ENCODE measurements at places on chromosomes 7 and 10. TPM values are rescaled to one million over a fixed set of nuclear protein-coding genes. Genes with fewer than 3 reads are reported as not detected.

The GATAD1 gene
- 13.0 TPM for total RNA-seq

The HMX2 gene
- not detected for total RNA-seq

The GDF2 gene
- not detected for total RNA-seq

The FASTK gene
- 102 TPM for total RNA-seq

DNA sequence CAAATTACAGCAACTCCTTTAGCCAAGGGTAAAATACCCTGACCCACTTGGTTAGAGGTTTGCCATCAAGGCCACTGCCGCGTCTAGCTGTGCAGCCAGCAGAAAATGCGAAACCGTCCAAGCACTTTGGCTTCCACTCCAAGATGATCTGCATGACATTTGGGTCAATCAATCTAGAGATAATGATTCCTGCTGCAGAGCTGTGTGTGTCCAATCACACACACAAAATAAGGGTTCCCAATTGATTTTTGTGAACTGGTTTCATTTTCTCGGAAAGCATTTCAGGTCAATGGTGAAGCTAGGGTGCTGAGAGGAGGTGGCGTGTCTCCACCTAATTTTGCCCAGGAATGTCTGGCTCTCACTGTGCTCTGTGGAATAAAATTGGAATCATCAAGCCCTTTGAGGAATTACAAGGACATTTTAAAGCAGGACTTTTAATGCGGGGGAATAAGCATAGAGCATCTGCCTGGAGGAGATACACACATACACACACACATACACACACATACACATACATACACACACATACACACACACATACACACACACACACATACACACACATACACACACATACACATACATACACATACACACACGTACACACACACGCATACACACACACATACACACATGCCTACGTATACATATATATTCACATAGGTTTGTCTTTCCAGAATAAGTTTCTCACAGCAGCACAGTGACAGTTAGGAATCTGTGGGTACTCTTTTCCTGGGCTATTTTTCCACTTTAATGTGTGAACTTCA lies 59.5 kb downstream of the ACADSB start:
- H3K27me3 ChIP-seq: peaks cover 26% of the 10 kb centered on the region
- no peak for DNase-seq
- no peaks in the 10 kb centered on the region for H3K4me1 ChIP-seq
- H3K4me3 ChIP-seq: no peak overlapping the region
- H3K36me3 ChIP-seq: no peaks in the 10 kb centered on the region

DNA sequence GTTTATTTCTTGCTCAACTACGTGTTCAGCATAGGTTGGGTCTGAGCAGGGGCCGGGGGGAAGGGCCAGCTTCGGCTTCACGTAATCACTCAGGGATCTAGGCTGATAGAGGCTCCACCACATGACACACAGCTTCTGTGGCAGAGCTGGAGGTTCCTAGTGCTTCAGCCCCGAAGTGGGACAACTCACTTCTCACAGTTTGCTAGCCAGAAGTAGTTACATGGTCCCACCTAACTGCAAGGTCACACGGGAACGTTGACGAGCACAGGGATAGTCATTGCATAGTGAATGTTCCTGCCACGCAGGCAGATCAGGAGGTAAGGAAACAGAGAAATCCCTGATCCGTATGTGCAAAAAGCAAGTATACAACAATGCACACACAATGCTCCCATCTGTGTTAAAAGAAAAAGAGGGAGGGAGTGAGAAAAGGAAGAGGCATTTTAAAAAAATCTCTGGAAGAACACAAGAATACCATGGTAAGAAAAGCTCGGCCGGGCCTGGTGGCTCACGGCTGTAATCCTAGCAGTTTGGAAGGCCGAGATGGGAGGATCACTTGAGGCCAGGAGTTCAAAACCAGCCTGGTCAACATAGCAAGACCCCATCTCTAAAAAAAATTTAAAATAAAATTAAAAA lies 16.9 kb downstream of the SMURF1 start:
- peak; percentile 82 for DNase-seq
- H3K4me1 ChIP-seq: peaks cover 94% of the 10 kb centered on the region
- peak overlapping the region; percentile 84 for H3K27ac ChIP-seq
- no peaks in the 10 kb centered on the region for H3K27me3 ChIP-seq
- no peak overlapping the region for H3K4me3 ChIP-seq
- no peaks in the 10 kb centered on the region for H3K36me3 ChIP-seq

DNA sequence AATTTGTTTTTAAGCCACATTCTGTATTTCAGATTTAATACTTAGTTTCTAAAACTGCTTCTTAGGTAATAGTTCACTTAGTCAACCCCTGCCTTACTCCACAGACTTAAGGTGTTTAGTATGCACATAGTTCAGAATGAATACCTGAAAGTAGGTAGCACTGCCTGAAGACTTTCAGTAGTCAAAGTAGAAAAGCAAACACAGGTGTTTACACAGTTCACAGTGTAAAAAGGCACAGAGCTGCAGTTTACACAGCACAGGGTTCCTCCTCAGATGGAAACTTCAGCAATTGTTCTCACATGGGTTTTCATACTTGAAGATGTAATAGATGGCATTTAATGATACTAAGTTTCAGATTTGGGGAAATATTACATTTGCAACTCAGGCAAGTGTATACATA lies 3.1 kb upstream of the PKD1L1 start:
- H3K27me3 ChIP-seq: no peaks in the 10 kb centered on the region
- peak overlapping the region; percentile 45 for H3K27ac ChIP-seq
- no peak for DNase-seq
- no peak overlapping the region for H3K4me3 ChIP-seq
- peaks cover 18% of the 10 kb centered on the region for H3K36me3 ChIP-seq
- peaks cover 6% of the 10 kb centered on the region for H3K4me1 ChIP-seq

DNA sequence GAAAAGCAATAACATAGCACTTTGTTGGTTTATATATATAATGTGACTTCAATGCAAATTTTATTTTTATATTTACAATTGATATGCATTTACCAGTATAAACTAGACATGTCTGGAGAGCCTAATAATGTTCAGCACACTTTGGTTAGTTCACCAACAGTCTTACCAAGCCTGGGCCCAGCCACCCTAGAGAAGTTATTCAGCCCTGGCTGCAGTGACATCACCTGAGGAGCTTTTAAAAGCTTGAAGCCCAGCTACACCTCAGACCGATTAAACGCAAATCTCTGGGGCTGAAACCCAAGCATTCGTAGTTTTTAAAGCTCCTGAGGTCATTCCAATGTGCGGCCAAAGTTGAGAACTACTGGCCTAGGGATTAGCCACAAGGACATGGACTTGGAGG lies 155.0 kb upstream of the LANCL2 start:
- H3K36me3 ChIP-seq: peaks cover 43% of the 10 kb centered on the region
- H3K27ac ChIP-seq: no peak overlapping the region
- H3K4me3 ChIP-seq: no peak overlapping the region
- no peak for DNase-seq
- peaks cover 18% of the 10 kb centered on the region for H3K4me1 ChIP-seq
- H3K27me3 ChIP-seq: no peaks in the 10 kb centered on the region

- no peak overlapping the region for H3K4me3 ChIP-seq
- H3K27ac ChIP-seq: no peak overlapping the region
- no peaks in the 10 kb centered on the region for H3K4me1 ChIP-seq
- H3K36me3 ChIP-seq: no peaks in the 10 kb centered on the region
- no peaks in the 10 kb centered on the region for H3K27me3 ChIP-seq
Measured at GRCh38 chr7:43849047-43849446, 20.3 kb downstream of the MRPS24 start.

- DNase-seq: no peak
- H3K4me3 ChIP-seq: no peak overlapping the region
- H3K4me1 ChIP-seq: no peaks in the 10 kb centered on the region
- peaks cover 15% of the 10 kb centered on the region for H3K27me3 ChIP-seq
Measured at GRCh38 chr10:26311383-26311940, 94.9 kb downstream of the GAD2 start.

DNA sequence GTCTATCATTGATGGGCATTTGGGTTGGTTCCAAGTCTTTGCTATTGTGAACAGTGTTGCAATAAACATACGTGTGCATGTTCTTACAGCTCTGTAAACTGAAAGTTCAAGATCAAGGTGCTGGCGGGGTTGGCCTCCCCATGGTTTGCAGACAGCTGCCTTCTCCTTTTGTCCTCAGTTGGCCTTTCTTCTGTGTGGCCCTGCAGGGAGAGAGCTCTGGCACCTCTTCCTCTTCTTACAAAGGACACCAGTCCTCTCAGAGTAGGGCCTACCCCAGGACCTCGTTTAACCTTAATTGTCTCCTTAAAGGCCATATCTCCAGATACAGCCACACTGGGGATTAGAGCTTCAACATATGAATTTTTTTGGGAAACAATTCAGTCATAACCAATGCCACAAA lies 462.7 kb downstream of the TCERG1L start:
- no peak overlapping the region for H3K4me3 ChIP-seq
- H3K27ac ChIP-seq: no peak overlapping the region
- no peaks in the 10 kb centered on the region for H3K27me3 ChIP-seq

DNA sequence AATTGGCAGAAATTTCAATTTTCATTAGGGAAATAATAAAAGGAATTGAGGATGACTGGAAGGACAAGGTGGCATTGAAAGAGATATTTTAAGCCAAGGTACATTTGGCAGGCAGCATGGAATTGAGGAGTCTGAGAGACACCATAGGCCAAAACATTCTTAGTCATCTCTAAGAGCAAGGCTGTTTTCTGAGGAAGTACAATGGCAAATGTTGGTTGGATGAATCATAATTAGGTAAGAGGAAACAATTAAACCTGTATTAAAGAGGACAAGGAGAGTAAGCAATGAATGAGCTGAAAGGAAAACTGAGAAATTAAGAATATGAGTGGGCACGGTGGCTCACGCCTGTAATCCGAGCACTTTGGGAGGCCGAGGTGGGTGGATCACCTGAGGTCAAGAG lies 86.3 kb downstream of the MRPL32 start:
- H3K4me1 ChIP-seq: no peaks in the 10 kb centered on the region
- no peaks in the 10 kb centered on the region for H3K27me3 ChIP-seq
- H3K4me3 ChIP-seq: no peak overlapping the region
- no peaks in the 10 kb centered on the region for H3K36me3 ChIP-seq

DNA sequence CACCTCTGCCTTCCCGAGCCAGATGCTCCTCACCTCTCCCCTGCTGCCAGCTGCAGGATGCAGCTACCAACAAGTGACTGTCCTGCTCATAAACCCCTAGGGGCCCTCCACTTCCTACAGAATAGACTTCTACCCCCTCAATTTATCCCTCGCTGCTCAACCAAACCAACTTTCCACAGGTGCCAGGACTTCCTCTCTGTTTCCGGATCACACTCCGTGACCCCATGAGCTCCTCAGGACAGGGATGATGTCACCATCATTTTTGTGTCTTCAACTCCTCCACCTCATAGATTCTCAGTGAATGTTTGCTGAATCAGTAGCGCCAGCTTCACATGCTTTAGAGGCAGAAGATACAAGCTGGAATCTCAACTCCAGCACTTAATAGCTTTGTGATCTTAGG lies 25.8 kb upstream of the ADRB1 start:
- H3K4me1 ChIP-seq: peaks cover 18% of the 10 kb centered on the region
- no peak overlapping the region for H3K4me3 ChIP-seq
- no peaks in the 10 kb centered on the region for H3K36me3 ChIP-seq

All from suprapubic skin (tissue), 4 donors.